ENCODE measurements at places on chromosomes 11 and 22.

GRCh38 chr11:76984743-76985142 is 49.5 kb upstream of the B3GNT6 start:
- DNase-seq: no peak

GRCh38 chr11:57586711-57587245 is 10.7 kb upstream of the SERPING1 start:
- DNase-seq: no peak

DNA sequence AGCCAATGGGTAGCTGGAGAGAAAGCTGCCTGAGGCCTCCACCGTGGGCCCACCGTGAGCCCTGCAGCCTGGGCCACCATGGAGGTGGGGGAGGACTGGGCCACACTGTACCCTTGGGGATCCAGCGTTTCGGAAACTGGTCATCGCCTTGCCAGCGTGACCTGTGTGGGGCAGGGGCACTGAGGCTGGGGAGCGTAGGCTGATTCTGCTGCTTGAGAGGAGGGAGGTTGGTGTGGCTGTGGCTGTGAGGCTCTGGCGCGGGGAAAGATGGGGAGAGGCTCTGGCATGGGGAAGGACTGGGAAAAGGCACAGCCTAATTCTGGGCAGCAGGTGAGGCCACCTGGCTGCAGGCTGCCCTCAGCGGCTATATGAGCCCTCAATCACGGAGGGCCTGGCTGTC is 12.6 kb upstream of the TTLL12 start:
- DNase-seq: no peak

GRCh38 chr11:123046473-123047259 is 15.3 kb downstream of the HSPA8 start:
- no peak for DNase-seq

- peak; percentile 83 for DNase-seq
Measured at GRCh38 chr11:126968915-126969314, 31.7 kb downstream of the KIRREL3 start.

GRCh38 chr11:77379253-77379652 is 77.8 kb upstream of the GDPD4 start:
- no peak for DNase-seq

GRCh38 chr11:1502168-1502953 is 15.8 kb upstream of the MOB2 start:
- no peak for DNase-seq

DNA sequence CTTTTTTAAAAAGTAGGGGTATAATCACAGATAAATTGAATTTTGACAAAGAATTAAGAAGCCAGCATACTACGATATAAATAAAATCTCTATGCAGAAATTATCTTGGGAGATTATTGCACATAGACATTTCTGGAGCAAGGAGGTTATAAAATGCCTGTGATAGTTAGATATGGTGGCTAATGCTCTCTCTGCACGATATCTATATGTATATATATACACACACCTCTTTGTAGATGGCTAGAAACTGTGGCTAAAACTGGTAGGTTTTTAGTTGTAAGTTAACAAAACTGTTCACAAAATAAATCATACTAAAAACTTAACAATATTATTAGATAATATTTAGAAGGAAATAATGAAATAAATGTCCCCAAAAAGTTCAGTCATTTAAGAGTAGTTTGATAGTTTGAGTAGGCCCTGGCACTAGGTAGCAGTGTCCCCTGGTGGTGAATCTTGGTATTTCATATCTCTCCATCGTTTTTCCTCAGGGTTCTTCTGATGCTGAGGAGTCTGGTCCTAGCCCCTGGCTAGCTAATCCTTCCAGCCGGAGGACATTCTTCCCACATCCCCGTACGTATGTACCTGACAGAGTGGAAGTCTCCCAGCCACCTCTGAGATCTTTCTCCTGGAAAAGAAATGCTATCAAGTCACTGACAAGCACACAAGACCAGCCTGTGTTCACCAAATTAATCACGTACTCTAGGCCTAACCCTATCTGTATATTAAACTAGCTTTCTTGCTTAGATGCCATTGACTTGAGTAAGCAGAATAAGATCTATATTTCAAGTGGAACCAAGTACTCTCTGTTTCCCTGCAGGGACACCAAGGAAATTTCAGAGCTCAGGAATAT is 32.2 kb downstream of the ART5 start:
- DNase-seq: peak; percentile 44

DNA sequence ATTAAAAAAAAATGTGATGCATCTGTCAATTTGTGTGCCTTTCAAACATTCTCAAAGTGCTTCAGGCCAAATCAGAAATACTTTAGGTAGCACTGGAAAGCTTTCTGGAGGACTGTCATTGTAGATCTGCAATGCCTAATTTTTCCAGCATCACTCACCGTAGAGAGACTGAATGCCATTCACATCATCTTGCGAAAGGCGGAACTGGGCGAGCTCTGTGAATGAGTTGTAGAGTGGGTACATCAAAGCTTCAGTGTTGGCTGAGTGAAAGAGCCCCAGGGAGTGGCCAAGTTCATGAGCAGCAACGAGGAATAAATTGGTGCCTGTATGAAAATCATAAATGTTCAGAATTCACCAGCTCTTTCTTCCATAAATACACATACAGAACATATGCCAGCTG is 4.0 kb downstream of the MMP10 start:
- DNase-seq: no peak

- DNase-seq: no peak
Measured at GRCh38 chr22:17079572-17079971, 5.2 kb upstream of the IL17RA start.

DNA sequence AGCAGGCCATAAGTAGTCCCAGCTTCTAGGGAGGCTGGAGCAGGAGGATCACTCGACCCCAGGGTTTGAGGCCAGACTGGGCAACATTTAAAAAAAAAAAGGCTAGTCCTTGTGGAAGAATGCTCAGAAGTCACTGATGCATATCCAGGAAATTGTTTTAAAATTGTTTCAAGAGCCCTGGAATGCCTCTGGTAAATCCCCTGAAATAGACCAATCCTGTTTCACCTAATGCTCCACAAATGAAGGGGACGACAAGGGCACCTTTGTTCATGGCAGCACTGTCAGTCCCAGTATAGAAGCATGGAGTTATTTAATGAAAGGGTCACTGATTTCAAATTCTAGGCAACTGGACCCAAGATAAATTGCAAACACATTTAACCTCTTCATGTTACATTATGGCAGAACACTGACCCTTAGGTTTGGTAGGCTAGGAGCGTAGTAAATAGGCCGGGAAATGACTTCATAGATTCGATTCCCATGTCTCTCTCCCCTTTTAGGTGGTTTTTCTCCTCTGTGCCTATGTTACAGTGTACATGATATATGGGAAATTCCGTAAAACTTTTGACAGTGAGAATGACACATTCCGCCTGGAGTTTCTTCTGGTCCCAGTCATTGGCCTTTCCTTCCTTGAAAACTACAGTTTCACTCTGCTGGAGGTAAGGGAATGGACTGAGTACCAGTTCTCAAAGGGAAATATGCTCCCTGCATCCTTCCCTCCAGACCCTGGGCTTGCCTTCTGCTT is 11.4 kb downstream of the KDELR3 start:
- DNase-seq: no peak

DNA sequence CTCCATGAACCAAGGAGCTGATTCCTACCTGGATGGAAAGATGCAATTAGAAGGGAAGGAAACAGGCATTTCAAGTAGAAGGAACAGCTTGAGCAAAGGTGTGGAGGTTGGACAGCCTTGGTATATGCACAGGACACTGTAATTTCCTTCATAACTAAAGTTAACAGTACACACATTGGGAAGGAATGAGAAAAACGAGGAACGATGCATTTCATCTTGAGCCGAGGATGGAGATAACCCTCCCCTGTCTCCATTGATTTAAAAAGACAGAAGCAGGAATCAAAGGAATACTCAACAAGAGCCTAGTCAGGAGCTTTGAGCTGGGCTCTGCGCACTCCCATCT is 2.3 kb upstream of the PRG2 start:
- DNase-seq: no peak

DNA sequence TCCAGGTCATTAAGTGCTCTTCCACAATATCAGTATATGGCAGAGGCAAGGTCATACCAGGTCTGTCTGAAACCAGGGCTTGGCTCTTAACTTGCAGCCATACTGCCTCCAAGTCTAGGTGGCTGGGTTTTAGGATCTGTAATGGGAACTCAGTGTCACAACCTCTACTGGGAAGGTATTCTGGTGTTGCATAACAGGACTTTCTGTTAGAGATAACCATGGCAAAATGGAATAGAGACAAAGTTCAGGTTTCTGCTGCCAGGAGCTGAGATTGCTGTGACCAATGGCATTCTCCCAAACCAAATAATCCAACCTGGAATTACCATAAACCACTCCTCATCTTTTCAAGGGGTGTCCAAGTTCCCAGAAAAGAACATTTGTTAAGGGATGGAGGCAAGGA is 6.8 kb upstream of the SAA1 start:
- DNase-seq: no peak

DNA sequence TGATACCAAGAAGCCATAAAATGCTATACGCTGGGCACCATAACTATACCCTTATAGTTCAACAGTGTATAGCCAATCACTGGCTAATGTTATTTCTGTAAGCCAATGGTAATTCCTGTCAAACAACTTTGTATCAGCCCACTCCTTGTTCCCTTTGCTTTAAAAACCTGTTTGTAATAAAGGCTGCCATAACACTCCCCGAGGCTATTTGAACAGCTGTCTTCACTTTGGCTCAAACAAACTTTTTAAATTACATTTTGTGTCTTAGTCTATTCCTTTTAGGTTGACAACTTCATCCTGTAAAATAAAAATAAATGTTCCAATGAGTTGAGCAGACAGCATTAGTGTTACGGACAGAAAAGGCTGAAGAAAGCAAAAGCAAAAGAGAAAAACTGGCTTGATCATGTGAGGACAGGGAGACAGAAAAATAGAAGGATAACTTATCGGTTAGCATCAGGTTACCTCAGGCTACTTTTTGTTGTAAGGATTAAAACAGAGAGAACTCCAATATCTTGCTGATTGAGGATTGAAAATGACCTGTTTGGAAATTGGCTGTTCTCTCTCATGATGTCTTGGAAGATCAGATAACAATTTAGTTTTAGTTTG is 95.0 kb downstream of the AASDHPPT start:
- no peak for DNase-seq

- no peak for DNase-seq
Measured at GRCh38 chr22:50683086-50683993, 10.7 kb downstream of the SHANK3 start.

GRCh38 chr11:77503006-77503405 is 29.1 kb upstream of the PAK1 start:
- DNase-seq: no peak

GRCh38 chr11:126782810-126783209 is 217.8 kb downstream of the KIRREL3 start:
- no peak for DNase-seq

GRCh38 chr11:17012179-17012578 is 2.0 kb downstream of the PLEKHA7 start:
- peak; percentile 41 for DNase-seq

- DNase-seq: no peak
Measured at GRCh38 chr11:76629853-76630599, 40.5 kb downstream of the LRRC32 start.

DNA sequence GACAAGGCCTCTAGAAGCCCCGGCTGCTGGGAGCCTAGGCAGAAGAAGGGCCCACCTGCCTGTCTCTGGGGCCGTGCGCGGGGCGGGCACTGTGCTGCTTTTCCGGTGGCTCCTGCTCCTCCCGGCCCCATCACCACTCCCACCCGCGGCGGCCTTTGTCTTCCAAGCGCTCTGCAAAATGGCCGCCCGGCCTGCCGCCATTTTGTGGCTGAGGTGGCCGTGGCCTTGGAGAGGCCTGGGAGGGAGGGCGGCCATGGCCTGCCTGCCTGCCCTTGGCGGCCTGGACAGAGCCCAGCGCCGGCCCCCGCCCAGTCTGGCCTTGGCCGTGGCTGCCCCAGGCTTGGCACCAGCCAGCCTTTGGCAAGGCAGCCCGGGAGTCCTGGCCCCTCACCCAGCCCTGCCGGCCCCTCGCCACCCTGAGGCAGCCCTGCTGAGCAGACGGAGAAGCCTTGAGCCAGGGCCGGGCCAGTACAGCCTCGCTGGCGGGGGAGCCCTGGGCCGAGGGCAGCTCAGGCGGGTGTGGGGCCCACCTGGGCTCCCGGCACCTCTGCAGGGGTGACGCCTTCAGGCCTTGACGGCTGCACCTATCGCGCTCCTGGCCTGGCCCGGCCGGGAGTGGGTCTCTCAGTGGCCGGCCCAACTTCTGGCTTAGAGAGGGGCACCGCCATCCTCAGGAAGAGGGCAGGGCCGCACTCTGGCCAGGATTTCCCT is 46.0 kb upstream of the PPARA start:
- no peak for DNase-seq

GRCh38 chr11:96614846-96615245 is 225.0 kb downstream of the JRKL start:
- DNase-seq: no peak

DNA sequence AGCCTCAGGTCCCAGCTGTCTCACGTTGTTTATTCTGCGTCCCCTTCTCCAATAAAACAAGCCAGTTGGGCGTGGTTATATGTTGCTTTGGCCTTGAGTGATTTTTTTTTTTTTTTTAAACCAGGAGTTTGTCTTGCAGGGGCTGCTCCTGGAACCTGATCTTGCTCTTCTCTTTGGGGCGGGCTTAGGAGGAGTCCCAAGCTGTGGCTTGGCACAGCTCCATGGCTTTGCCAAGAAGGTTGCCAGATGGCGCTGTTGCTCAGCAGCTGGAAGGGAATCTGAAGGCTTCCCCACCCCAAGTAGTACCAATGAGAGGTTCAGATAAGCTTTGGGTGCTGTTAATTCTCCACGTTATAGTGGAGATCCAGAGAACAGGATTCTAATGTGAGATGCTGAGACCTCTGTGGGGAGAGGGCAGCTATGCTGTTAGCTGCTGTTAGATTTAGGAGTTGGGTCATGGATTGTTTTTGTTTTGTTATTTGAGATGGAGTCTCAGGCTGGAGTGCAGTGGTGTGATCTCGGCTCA is 2.0 kb upstream of the FERMT3 start:
- peak; percentile 84 for DNase-seq

GRCh38 chr11:30991376-30991775 is 378.2 kb downstream of the DCDC1 start:
- DNase-seq: no peak

DNA sequence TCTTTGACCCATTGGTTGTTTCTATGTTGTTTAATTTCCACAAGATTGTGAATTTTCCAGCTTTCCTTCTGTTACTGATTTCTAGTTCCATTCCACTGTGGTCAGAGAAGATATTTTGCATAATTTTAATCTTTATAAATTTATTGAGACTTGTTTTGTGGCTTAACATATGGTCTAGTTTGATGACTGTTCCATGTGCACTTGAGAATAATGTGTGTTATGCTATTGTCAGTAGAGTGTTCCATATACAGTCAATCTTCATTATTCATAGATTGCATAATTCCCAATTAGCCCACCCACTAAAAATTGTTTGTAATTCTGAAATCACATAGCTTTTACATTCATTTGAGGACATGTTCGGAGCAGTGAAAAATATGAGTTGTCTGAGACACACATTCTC is 346.1 kb upstream of the DDI1 start:
- no peak for DNase-seq

Data from H9 (cell line).